ENCODE measurements at places on chromosomes 2 and 18.

- no peak for DNase-seq
Measured at GRCh38 chr2:158746488-158746887, 48.6 kb upstream of the DAPL1 start.

- DNase-seq = no peak
Measured at GRCh38 chr2:99877963-99878362, 264.4 kb downstream of the AFF3 start.

- no peak for DNase-seq
Measured at GRCh38 chr2:221653182-221653581, 81.1 kb upstream of the EPHA4 start.

DNA sequence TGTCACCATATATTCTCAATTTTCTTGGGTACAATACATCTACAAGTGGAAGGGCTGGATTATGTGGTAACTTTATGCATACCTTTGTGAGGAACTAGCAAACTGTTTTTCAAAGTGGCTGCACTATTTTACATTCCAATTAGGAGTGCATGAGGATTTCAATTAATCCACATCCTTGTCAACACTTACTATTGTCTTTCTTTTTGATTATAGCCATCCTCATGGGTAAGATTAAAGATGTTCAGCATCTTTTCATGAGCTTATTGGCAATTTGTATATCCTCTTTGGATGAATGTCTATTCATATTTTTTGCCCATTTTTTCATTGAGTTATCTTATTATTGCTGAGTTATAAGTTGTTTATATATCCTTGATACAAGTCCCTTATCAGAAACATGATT is 73.7 kb downstream of the ZRANB3 start:
- no peak for DNase-seq

- no peak for DNase-seq
Measured at GRCh38 chr2:98585386-98585785, 22.9 kb downstream of the COA5 start.

Data from cortex of kidney (tissue), 1 donor.